Neural crest cell (in vitro differentiated cells): ENCODE measurements at places on chromosomes 7 and 10. TPM values are rescaled to one million over a fixed set of nuclear protein-coding genes. Genes with fewer than 3 reads are reported as not detected.

PLA2G12B gene
- not detected in 2 replicates for total RNA-seq

NPSR1 gene
- not detected in 2 replicates for total RNA-seq

CTTNBP2 gene
- total RNA-seq: 9.9 and 12.5 TPM in 2 replicates

- H3K27me3 ChIP-seq: no peaks in the 10 kb centered on the region
- H3K4me3 ChIP-seq: no peak overlapping the region
- H3K4me1 ChIP-seq: no peaks in the 10 kb centered on the region
- no peak for DNase-seq
Measured at GRCh38 chr7:130649004-130649790, 19.4 kb downstream of the COPG2 start.

DNA sequence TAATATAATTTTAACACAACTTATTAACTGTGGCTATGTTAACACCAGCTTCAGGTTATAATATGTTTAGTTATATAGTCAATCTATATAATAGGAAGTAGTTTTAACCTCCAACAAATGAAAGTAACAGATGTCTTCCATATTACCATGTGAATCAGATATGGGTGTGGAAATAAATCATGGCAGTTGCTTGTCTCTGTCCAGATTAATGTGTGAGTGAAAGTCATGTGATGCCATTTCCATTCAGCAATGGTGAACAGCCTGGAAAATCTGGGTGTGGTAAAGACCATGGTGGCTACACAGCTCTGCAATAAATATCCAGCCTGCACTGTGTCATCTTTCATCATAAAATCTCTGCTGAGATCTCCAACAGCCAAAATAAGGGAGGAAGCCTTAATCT, 27.8 kb downstream of the HEPACAM2 start:
- H3K4me3 ChIP-seq: no peak overlapping the region
- DNase-seq: no peak

CHAT gene
- total RNA-seq: 2.7 and 3.3 TPM in 2 replicates

- H3K4me3 ChIP-seq: no peak overlapping the region
- H3K4me1 ChIP-seq: peaks cover 17% of the 10 kb centered on the region
- no peak for DNase-seq
- peak overlapping the region; percentile 5 for H3K27ac ChIP-seq
Measured at GRCh38 chr7:42766782-42767423, 145.0 kb downstream of the C7orf25 start.

GRCh38 chr10:130160775-130161174, 24.6 kb downstream of the GLRX3 start:
- no peak overlapping the region for H3K4me3 ChIP-seq
- no peaks in the 10 kb centered on the region for H3K27me3 ChIP-seq
- H3K4me1 ChIP-seq: peaks cover 7% of the 10 kb centered on the region
- no peak overlapping the region for H3K27ac ChIP-seq
- DNase-seq: no peak

GRCh38 chr7:753190-753589, 26.1 kb upstream of the PRKAR1B start:
- no peaks in the 10 kb centered on the region for H3K4me1 ChIP-seq
- DNase-seq: no peak
- peaks cover 3% of the 10 kb centered on the region for H3K36me3 ChIP-seq
- H3K27me3 ChIP-seq: no peaks in the 10 kb centered on the region
- H3K4me3 ChIP-seq: no peak overlapping the region

DNA sequence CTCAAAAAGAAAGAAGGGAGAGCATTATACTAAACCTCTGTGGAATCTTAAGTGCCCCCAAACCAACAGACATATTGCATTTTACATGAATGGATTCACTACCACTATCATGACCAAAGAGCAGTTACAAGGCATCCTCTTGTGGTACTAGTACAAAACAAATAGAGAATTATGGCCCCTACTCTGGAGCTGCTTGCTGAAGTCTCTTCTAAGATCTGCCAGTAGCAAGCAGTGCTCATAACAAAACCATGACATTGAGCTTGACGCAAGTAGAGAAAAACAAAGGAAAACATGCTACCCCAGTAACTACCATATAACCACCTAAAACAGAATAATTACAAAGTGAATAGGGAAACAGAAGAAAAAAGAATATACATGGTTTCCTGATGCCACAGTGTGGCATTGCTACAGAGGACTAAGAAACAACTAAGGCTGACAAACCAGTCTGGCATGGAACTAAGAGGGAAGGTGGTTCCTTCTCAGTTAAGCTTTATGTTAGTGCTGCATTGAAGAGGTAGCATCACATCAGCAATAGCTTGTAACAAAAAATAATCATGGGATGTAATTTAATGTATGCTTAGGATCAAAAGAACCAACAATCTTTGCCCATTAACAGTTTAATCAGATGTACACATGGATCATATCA, 150.2 kb upstream of the AGR3 start:
- H3K27ac ChIP-seq: no peak overlapping the region
- no peaks in the 10 kb centered on the region for H3K36me3 ChIP-seq
- no peaks in the 10 kb centered on the region for H3K4me1 ChIP-seq
- no peak for DNase-seq

DNA sequence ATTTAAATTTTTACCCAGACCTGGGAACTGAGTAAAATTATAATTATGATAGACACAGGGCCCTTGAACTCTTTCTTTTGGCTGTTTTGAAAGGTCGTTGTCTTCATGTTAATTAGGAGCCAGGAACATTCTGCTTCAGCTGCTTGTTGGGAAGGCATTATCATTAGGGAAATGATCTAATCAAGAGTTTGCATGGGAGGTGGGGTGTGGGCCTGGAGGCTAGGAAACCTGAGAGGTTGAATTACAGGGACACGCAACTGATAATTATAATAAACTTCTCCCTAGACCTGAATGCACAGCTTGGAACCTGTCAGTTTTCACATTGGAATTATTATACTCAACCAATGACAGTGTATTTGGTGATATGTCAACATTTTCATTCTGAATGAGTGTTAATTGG, 237.7 kb downstream of the CACNB2 start:
- no peak overlapping the region for H3K4me3 ChIP-seq
- H3K36me3 ChIP-seq: no peaks in the 10 kb centered on the region
- no peak overlapping the region for H3K27ac ChIP-seq
- no peaks in the 10 kb centered on the region for H3K27me3 ChIP-seq

DNA sequence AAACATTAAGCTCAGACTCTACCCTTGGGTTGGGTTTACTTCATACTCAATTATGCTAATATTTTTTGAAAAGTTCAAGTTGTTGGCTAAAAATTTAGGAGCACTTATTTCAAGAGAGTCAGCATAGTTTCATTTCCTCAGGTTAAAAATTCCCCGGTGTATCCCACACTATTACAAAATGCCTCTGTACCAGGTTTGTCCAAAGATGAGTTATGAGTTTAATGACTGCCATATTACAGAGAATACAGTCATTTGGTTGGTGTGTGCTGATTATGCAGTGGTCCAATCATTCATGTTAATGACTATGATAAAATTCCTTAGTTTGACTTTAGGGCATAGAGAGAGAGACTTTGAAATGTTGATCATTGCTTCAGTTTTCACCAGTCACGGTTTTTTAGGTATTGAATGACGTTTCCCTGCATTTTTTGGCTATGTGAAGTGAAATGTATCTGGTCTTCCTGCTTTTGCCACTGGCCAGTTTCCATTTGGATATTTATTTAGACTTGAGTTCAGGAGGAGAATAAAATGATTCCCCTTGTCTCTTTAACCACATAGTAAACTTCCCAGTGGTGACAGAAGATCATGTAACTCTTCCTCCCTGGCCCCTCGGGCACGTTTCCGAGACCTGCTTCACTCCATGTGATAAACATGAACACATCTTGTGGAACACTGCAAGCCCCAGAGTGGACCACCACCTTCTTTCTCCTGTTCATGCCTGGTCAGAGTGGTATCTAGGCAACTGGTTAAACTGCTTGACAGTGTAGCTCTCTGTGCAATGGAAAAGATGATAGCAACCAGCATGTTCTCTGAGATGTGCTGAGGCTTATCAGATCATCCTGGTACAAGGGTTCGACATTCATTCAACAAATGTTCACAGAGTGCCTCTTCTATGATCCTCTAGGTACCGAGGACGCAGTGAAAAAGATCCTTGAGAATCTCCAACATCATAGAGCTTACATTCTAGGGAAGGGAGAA, 153.6 kb downstream of the CACNB2 start:
- no peak overlapping the region for H3K27ac ChIP-seq
- no peak overlapping the region for H3K4me3 ChIP-seq
- no peaks in the 10 kb centered on the region for H3K36me3 ChIP-seq
- no peak for DNase-seq

GRCh38 chr7:57305192-57305748, 144.7 kb upstream of the ZNF716 start:
- DNase-seq: no peak
- H3K4me1 ChIP-seq: no peaks in the 10 kb centered on the region
- peaks cover 6% of the 10 kb centered on the region for H3K36me3 ChIP-seq
- H3K27me3 ChIP-seq: no peaks in the 10 kb centered on the region

GRCh38 chr7:140397784-140398750, at the start of gene SLC37A3:
Gene SLC37A3 (minus strand): TSS chr7:140398530. CDS start chr7:140382526, 16,004 bp downstream.
- peak within 1 kb of the TSS; percentile 96 for H3K27ac ChIP-seq
- DNase-seq: peak; percentile 76
- peak within 1 kb of the TSS; percentile 98 for H3K4me3 ChIP-seq
- no peaks in the 10 kb centered on the region for H3K36me3 ChIP-seq

EGFR gene
- 2.3 and 2.6 TPM in 2 replicates for total RNA-seq

GIMAP6 gene
- total RNA-seq: not detected in 2 replicates

HOGA1 gene
- 0.23 and 0.36 TPM in 2 replicates for total RNA-seq

GRCh38 chr7:100863406-100863950, 3.7 kb upstream of the TRIP6 start:
- H3K36me3 ChIP-seq: peaks cover 2% of the 10 kb centered on the region
- H3K27me3 ChIP-seq: no peaks in the 10 kb centered on the region
- DNase-seq: no peak
- H3K27ac ChIP-seq: no peak overlapping the region

DNA sequence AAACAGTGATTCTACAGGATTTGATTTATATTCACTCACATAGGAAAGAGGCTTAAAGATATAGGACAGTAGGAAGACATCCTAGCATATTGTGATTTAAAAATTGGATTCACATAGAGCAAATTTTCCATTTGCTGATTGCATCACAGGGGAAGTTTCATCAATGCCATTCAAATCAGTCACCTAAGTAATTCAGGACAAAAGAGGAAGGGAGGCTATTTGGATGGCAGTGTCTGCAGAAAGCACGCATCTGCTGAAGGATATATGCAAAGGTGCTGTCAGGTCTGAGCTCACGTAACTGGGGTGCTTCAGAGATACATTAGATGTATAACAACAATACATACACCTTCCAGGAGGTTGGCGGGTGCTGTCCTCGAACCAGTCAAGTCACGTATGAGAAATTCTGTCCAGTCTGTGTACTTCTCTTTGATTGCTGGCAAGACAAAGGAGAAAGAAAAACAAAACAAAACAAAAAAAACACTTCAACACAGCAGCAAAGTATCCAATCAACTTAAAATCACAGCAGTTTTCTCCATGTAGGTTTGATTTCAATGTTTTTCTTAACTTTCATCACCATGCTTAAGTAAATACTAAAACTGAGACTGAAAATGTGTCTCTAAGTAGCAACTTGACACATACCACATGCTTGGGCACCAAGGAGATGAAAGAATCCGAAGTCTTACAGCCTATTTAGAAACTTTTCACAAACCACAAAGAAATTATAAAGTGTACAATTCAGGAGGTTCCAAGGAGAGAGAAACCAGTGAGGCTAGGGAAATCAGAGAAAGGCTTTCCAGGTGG, 125.1 kb downstream of the SFMBT2 start:
- no peak overlapping the region for H3K27ac ChIP-seq
- H3K4me3 ChIP-seq: no peak overlapping the region
- no peak for DNase-seq
- H3K36me3 ChIP-seq: peaks cover 5% of the 10 kb centered on the region
- no peaks in the 10 kb centered on the region for H3K4me1 ChIP-seq

DNA sequence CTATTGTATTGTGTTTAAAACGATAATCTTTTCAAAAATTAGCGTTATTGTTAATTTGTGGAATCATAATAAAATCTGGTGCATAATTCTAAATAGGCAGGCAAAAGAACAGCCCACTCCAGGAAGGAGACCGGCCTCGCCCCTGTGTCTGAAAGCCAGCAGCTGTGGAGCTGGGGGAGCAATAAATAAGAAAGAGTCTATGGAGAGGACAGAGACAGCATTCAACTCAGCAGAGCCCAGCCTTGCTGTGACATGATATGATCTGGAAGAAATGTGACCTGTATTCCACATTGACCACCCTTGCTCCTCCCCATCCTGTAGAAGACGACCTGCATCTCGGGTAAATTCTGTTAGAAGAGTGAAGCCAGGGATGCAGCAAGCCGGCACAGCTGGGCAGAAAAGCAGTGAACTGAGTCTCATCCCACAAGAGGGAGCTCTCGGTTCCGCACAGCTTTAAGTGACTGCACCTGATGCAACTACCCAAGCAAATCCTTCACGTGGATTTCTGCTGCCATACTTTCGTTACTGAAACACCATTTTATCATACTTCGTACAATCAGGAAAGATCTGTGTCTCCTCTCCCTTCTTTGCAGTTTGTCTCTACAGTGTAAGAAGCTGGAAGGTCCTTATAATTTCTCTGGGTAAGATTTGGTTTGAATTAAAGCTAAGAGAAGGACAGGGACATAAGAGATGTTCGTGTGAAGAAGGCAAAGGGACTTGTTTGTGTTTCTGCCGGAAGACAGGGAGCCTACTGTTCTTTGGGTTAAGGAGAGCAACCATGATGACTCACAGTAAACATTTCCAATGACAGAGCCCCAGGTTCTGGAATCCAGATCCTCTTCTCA, 427.1 kb downstream of the GPAM start:
- H3K4me1 ChIP-seq: peaks cover 6% of the 10 kb centered on the region
- no peak overlapping the region for H3K27ac ChIP-seq
- no peaks in the 10 kb centered on the region for H3K36me3 ChIP-seq
- DNase-seq: peak; percentile 47
- peaks cover 11% of the 10 kb centered on the region for H3K27me3 ChIP-seq
- no peak overlapping the region for H3K4me3 ChIP-seq

WNT8B gene
- total RNA-seq: 3.8 and 4.2 TPM in 2 replicates

DNA sequence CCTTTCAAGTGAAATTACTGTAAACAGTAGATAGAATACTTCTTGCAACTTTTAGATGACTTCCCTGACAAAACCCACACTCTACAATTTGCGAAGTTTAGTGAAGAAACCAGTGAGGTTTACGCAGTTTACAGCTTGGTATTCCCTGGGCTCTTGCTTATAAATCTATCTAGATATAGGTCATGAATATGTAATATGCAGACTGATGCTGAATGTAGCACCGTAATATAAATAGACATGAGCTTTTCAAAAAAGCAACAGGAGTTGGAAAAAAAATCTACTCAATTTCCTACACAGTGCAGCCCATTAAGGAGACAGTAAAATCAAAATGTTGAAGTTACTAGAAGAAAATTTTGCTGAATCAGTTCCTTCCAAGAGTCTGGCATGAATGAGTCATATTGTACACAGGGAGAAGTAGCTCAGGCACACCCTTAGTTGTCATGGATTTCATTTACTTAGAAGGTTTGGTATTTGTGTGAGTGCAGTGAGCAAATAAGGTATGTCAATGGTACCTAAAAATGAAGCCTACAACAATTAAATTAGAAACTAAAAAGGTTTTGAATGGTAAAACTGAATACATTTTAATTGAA, 67.7 kb upstream of the NEUROD6 start:
- no peaks in the 10 kb centered on the region for H3K36me3 ChIP-seq
- H3K4me1 ChIP-seq: peaks cover 4% of the 10 kb centered on the region
- H3K4me3 ChIP-seq: no peak overlapping the region

GRCh38 chr7:1936531-1937251, 266.6 kb downstream of the ELFN1 start:
- peaks cover 6% of the 10 kb centered on the region for H3K4me1 ChIP-seq
- no peak for DNase-seq
- H3K36me3 ChIP-seq: peaks cover 13% of the 10 kb centered on the region
- no peak overlapping the region for H3K4me3 ChIP-seq
- no peak overlapping the region for H3K27ac ChIP-seq
- no peaks in the 10 kb centered on the region for H3K27me3 ChIP-seq

PLAC9 gene
- 24.1 and 27.5 TPM in 2 replicates for total RNA-seq

SLC26A3 gene
- not detected in 2 replicates for total RNA-seq
